Dermis microvascular lymphatic vessel endothelial cell (primary cell): ENCODE measurements at places on chromosomes 7 and 10. TPM values are rescaled to one million over a fixed set of nuclear protein-coding genes. Genes with fewer than 3 reads are reported as not detected.
A peak's percentile ranks its signal among the peaks of the same experiment; 100 is the strongest.

C10orf53 gene
- total RNA-seq: not detected in 2 replicates

DNA sequence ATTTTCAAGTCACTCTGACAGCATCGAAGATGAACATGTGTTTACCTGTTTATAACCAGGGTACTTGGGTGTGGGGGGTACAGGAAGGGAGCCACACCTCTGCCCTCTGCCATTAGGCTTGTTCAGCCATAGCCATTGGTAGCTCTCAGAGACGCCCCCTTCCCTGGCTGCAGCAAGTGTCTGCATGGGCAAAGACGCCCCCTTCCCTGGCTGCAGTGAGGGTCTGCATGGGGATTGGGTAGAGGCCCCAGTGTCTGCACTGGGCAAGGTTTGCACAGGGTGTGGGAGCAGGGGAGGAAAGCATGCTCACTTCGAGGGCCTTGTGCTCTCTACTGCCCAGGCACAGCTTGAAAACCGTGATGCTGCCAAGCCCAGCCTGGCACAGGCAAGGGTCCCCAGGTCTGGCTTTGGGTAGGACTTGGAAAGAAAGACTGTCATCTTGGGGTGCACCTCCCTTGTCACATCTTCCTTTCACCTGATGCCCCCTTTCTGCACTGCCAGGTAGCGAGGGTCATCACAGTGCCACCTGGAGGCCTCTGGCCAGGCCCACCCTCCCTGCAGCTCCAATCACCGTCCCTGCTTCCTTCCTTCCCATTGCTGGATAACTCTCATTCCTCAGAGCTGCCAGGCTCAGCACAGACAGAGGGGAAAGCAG, 3.7 kb downstream of the TMEM225B start:
- DNase-seq: no peak

- peak; percentile 79 for DNase-seq
Observed at GRCh38 chr10:112383325-112383724, 9.4 kb downstream of the ACSL5 start.

DNA sequence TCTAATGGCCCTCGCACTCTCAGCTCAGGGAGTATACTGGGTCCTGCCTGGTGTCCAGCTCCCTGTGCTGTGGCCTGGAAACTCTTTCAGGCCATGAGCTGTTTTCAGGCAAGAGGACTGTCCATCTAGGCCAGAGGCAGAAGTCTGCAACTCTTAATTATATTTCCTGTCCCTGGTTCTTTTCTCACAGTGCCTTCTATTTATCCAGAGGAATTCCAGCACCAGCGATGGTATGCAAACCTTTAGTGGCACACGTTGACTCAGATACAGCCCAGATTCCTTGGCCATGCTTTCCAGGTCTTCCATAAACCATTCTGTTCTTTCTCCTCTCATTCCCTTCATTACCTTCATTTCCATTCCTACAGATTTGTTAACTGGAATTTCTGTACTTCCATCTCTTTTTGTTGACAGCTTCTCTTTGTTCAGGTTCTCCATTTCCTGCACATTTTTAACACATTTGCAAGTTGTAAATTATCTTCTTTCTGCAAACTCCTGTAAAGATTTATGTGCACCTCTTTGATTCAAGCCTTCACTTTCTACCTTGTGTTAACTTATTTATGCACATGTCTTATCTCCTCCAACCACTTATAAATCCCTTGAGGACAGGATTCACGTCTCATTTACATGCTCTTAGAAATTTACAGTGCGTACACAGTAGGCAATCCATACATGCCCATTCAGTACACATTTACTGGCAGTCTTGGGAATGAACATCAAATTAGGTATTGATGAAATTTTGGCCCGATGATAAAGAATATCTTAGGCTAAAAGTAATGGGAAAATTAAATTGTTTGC, 172.1 kb downstream of the CELF2 start:
- no peak for DNase-seq

- DNase-seq: no peak
Observed at GRCh38 chr7:74545921-74546320, 92.2 kb downstream of the GTF2IRD1 start.

FOXI2 gene
- not detected in 2 replicates for total RNA-seq

TFEC gene
- total RNA-seq: 0.89 and 0.90 TPM in 2 replicates

- DNase-seq: no peak
Observed at GRCh38 chr10:103441611-103442010, 10.6 kb downstream of the CALHM2 start.

SLC25A13 gene
- 21.6 and 30.1 TPM in 2 replicates for total RNA-seq

DNA sequence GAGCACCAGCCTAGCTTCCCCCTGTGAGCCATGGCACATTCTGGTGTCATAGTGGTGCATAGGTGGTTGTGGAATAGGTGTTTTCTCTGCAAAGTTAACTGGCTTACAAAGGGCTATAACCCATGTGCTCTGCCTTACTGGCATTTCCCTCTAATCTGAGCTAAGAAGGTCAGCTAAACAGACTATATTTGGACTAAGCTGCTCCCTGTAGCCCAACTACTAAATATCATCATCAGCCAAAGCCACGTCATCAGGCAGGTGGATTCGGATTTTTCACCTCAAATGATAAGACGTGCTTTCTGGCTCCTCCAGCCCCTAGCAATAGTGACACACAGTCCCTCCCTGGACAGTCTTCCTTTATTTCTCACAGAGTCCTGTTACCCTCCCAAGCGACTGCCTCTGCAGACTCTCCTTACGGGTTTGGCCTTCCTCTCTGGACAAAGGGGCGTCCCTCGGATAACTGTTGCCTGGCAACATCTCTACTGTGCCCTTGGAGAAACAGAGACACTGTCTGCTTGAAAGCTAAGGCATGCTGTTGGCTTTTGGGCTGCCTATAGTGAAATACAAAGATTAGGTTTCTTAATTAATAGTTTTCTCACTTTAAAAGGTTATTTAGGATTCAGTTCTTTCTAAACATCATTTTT, 9.1 kb downstream of the SLC13A4 start:
- DNase-seq: no peak
